Activated CD8-positive, alpha-beta memory T cell treated with anti-CD3 and anti-CD28 coated beads for 4 hours (primary cell): ENCODE measurements at places on chromosomes 3 and 15.

GRCh38 chr15:37007301-37007700 is 93.0 kb downstream of the MEIS2 start:
- no peak for DNase-seq

DNA sequence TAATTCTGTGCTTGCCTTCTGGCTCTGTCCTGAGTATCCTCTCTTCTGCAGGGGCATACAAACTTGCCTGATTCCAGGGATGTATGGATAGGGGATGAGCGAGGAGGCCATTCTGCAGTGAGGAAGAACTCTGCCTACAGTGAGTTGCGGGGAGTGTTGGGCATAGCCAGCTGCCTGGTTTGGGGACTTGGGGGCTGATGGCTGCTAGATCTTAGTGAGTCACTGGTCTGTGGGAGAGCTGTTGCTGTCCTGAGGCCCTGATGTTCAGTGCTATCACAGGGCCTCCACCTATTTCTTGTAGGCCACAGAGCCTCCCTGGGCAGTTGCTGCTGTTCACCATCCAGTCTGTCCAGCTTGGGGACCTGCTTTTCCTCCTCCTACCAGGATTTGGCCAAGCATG is 20.3 kb downstream of the CDAN1 start:
- no peak for DNase-seq

DNA sequence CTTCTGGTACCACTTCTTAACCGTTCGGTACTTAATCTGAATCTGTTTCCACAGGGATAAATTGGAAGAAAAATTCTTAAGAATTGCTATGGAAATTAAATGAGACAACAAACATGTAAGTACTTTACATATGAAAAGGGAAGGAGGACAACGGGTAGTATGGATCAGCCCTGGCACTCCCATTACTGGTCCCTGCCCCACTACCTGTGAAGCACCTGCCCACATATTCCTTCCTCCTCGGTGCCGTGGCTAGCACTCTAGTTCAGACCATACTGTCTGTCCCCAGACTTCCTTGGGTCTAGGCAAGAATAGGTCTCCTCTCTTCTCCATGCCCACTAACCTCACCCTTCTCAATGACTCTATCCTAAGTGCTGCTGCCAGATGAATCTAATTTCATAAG is 46.2 kb downstream of the SHQ1 start:
- DNase-seq: no peak

DNA sequence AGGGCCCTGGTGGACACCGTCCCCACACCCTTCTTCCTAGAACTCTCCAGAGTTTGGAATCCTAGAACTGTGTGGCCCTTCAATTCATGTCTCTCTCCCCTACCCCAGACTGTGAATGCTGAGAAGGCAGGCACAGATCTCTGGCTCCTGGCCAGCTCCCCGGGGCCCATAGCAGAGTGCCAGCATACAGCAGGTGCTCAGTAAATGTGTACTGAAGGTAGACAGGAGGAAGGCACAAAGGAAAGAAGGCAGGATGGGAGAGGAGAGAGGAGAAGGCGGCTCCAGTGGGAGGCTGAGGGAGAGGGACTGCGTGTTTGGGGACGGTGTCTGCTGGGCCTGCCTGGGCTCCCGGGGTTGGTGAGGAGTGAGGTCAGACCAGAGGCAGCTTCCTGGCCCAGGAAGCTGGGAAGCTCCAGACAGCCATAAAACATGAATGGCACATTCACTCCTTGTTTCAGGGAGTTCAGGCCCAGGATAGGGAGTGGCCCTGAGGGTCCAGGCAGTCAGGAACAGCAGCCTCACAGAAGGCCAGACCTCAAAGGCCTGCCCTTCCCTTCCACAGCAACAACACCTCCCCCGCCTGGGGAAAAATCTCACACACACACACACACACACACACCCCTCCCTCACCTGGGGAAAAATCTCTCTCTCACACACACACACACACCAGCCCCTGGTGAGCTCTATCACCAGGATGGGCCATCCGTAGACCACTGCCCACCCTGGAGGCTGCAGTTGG is 137.1 kb upstream of the PRR20G start:
- DNase-seq: no peak

- no peak for DNase-seq
Measured at GRCh38 chr3:180283251-180283650, 246.5 kb upstream of the PEX5L start.

DNA sequence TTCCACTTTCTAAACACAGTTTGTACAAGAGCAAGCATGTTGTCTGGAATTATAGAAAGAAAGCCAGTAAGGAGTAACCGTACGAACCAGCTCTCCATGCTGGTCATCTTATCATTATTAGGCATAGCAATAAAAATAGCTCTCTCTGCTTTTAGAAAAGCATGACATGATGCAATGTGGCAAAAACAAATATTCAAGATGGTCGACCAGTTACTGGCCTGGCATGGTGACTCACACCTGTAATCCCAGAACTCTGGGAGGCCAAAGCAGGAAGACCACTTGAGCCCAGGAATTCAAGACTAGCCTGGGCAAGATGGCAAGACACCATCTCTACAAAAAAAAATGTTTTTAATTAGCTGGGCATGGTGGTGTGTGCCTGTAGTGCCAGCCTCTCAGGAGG is 2.6 kb upstream of the MAP4 start:
- no peak for DNase-seq

DNA sequence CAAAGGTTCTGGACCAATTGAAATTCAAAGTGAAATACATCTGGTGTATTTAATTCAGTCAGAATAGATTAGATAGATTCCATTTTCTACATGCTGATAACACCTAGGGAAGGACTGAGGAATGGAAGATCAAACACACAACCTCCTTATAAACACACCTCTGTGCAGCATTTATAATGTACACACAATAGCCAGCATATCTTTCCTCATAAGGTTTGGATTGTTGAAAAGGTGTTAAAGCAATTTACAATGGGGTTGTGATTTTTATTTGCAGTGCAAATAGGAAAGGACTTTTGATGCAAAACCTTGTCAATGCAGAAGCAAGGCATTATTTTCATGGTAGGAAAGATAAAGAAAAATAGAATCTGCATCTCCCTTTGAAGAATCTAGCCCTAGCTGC is 448.9 kb upstream of the KCNMB2 start:
- DNase-seq: no peak

DNA sequence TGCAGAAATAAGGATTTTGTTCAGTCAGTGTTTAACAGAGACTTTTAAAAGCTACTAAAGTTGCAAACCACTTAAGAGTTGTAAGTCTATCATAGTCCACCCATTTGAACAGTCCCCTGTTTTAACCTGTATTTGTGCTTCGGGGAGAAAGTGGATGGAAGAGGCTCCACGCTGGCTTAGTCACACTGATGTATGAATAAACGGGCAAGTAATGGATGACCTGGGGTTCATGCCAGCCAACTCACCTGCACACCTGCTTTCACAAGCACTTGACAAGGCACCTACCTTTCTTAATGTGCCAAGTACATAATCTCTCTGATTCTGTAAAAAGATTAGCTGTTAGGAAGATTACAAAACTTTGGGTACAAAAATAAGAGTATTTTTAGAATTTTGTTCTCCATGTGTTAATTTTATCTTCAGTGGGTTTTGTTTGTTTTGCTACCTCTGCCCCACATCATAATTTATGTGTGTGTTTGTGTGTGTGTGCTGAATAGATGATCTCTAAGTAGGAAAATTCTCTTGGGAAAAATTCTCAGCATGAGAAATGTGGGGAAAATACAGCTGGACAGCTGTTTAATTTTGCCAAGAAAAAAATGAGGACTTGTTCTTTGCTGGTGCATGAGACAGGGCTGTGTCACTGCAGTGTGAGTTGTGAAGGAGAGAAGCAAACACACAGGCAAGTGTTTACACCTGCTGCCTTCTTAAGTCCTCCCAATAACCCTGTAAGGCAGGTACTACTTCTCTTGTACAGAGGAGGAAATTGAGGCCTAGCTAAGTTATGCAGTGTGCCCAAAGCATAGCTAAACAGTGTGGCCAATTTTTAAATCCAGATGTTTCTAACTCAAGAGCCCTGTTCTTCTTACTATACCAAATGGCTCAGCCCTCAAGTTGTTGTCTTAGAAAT is 181.2 kb upstream of the IL12A start:
- DNase-seq: no peak

DNA sequence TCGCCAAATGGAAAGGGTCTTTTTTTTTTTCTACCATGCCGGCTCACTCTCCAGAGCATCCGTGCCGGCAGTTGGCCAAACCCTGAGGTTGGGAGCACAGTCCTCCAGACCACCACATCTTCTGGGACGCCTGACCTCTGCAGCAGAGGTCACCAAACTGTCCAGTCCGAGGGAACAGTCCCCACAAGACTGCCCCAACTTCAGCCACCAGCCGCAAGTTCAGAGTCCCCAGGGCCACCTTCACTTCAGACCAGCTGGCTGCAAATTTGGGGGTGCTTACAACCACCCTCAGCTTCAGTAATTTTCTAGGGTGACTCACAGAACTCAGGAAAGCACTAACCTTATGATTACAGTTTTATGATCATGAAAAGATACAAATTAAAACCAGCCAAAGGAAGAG is 28.9 kb downstream of the PLA2G4D start:
- no peak for DNase-seq

GRCh38 chr3:188469228-188469885 is 315.4 kb downstream of the LPP start:
- no peak for DNase-seq

GRCh38 chr3:195802261-195802701 is 9.4 kb downstream of the MUC4 start:
- no peak for DNase-seq

GRCh38 chr3:29515451-29515850 is 234.6 kb downstream of the RBMS3 start:
- DNase-seq: no peak

DNA sequence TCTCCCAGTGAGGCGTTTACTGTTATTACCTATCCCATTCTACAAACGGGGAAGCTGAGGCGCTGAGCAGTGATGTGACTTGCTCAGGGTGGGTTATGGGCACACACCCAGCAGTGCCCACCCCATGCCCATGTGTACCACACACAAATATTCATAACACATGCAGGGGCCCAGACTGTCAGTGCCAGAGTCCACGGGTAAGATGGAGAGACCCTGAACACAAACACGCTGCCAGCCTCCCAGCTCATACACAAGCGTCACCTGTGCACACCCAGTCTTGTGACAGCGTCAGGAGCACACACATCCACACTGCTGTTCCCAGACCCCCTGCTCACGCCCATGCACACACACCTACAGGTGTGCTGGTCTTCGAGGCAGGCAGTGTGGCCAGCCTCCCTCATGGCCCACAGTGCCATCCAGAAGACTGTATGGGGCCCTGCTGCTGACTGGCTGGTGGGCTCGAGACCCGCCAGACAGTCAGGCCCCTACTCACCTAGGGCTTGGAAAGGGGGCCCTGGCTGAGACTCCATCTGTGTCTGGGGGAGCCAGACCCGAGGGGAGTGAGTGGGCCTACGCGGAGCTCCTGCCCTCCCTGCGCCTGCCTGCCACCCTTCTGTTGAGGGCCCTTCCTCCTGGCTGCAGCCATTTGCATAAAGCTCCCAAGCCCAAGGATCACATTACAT is 39.4 kb downstream of the DNAJB8 start:
- DNase-seq: no peak

GRCh38 chr3:137217733-137218132 is 259.9 kb downstream of the IL20RB start:
- DNase-seq: no peak

GRCh38 chr15:67731112-67731721 is 94.1 kb upstream of the SKOR1 start:
- no peak for DNase-seq

DNA sequence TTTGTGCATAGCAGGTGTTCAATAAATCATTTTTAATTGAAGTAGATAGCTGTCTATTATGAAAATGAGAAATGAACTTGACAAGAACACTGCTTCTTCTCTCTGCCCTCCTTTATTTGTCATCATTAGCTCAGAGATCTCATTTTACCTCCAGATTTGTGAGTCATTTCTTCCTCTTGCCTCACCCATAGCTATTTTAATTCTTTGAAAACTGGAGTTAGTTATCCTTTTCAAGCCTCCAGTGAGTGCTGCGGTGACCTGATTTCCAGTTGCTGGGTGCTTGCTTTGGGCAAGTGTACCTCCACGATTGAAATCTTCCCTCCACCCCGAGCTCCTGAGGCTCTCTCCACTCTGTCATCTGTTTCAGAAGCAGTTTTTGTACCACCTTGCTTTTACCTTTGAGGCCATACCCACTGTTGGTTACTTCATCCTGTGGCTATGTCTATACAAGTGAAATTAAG is 114.6 kb downstream of the NFKBIZ start:
- DNase-seq: no peak

DNA sequence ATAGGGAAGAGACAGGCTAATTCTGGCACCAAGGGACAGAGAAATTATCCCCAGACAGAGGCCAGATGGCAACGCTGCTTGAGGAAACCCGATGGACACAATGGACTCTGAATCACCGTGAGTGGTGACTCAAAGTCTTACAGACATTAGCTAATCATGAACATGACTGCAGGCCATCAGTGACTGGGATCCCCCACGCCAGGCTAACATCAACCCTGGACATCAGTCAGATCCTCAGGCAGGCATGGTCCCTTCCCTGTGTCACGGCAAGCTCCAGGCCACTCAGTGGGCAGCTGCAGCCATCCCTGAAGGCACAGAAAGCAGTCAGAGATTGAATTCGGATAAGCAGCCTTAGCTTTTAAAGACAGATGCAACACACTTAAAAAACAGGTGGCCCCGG is 23.8 kb upstream of the OXTR start:
- DNase-seq: no peak

GRCh38 chr15:87792250-87793040 is 464.1 kb downstream of the NTRK3 start:
- no peak for DNase-seq

DNA sequence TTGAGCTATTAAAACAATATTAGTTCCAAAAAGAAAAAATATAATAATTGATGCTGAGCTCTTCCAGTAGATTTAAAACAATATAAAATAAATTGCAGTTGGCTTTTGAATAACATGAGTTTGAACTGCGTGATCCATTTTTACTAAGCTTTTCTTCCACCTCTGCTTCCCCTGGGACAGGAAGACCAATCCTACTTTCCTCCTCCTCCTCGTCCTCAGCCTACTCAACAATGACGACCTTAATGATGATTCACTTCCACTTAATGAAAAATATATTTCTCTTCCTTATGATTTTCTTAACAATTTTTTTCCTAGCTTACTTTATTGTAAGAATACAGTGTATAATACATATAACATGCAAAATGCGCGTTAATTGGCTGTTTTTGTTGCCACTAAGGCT is 78.9 kb upstream of the THRB start:
- no peak for DNase-seq

DNA sequence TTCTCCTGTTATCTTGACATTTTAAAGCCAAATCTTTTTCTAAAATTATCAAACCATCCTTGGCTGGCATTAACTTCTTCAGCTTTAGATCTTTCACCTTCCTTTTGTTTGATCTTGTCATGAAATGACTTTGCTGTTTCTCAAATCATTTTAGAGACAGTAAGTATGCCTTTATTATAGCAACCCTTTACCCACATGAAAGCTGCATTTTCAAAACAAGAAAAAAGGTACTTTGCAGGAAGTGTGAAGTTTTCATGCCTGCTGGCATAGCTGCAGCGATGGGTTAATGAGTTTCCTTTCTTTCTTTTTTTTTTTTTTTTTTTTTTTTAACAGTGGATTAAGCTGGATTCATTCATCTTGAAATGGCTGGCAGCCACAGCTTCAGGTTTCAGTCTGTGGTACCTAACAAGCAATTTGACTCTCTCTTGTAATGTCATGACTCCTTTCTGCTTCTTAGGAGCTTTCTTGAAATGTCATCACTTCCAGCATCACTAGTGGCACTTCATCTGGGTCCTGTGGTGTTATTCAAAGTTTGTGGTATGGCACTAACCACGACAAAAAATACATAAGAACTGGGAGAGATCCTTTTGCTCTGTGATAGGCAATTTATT is 18.8 kb downstream of the SLC25A26 start:
- DNase-seq: no peak
